ENCODE measurements at places on chromosomes 12 and 14.
A peak's percentile ranks its signal among the peaks of the same experiment; 100 is the strongest.

GRCh38 chr12:71220260-71220659 is 62.5 kb upstream of the TSPAN8 start:
- no peak for DNase-seq

DNA sequence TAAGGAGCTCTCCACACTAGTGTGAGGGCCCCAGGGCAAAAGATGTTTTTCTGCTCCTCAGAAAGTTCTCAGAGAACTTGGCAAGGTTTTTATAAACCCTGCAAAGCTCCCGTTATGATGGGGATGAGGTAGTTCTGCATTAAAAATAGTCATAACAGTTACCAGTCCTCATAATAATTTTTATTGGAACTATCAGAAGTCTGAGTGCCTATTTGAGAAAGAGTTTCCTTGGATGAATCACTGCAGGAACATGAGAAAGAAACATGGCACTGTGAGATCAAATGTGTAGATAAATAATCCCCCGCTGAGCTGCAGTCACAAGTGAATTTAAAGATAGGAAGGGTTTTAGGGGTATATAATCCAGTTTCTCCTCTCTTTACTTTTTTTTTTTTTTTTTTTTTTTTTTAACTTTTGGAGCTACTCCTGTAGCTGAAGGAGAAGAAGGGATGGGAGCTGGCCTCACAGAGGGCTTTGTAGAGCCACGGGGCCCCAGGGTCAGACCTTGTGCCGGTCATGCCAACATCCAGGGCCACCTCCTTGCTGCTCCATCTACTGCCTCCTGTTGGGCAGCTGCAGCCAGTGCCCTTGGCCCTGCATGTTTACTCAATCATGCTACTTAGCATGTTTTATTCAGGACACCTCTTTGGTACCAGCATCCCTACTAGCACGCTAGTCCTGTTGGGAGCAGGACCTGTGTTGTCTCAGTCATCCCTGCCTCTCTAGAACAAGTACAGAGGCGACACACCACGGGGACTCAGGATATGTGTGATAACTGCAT is 39.5 kb downstream of the EVL start:
- peak; percentile 45 for DNase-seq

DNA sequence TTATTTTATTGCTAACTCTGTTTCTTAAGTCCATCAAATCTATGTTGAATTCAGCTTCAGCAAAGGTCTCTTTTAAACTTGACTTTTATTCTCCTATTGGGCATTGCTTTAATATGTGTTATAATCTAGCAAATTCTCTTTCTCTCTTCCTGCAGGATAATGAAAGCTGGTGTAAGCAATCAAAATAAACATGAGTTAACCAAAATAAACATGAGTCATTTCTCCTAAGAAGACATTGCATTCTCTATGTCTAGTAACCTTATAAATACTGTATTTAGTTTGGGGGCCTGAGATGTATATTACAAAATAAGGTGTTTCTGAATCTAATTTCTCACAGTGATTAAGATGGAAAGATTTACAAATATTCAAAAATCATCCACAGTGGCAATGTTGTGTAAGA is 739.1 kb upstream of the ATXN7L3B start:
- no peak for DNase-seq

GRCh38 chr12:70724444-70724843 is 87.2 kb upstream of the PTPRB start:
- DNase-seq: no peak

DNA sequence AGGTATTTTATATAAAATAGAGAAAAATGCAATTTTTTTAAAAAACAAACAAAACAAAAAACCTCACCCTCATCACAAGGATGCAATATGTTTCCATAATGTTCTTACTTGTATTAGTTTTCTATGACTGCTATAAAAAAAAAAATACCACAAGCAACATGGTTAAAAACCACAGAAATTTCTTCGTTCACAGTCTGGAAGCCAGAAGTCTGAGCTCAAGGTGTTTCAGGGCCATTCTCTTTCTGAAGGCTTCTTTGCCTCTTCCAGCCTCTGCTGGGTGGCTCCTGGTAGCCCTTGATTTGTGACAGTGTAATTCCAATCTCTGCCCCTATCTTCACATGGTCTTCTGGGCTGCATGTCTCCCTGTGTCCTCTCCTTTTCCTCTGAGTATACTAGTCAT is 21.5 kb upstream of the SSTR1 start:
- DNase-seq: no peak

- no peak for DNase-seq
These were observed 9.1 kb upstream of the PLEKHH1 start for GRCh38 chr14:67523764-67524633.

DNA sequence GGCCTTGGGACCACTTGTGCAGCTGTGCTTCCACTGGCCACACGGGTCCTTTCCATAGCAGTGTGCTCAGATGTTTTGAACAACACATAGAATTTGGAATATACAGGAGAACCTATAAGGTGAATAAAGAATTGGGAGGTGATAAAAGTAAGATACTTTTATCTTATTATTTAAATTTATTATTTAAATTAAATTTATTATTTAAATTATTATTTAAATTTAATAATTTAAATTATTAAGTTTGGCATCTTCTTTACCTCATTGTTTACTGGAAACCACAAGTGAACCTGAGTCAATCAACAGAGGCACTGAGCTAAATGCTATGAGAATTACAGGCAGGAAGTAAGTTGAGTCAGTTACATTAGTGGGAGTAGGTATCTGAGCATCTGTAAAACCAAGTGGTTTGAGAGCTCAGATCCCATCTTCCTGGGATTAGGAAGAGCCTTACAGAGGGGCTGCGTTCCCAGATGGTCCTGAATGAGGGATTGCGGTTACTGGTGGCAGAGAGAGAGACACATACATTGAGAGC is 103.1 kb downstream of the ESR2 start:
- no peak for DNase-seq
